Body of pancreas (tissue), 4 donors: ENCODE measurements at places on chromosomes 6 and 20. TPM values are rescaled to one million over a fixed set of nuclear protein-coding genes. Genes with fewer than 3 reads are reported as not detected.
A peak's percentile ranks its signal among the peaks of the same experiment; 100 is the strongest.

- DNase-seq, result no peak
- H3K27ac ChIP-seq, result no peak overlapping the region
- H3K27me3 ChIP-seq, result no peaks in the 10 kb centered on the region
- H3K36me3 ChIP-seq, result no peaks in the 10 kb centered on the region
Measured at GRCh38 chr20:50792708-50793574, 1.9 kb upstream of the BCAS4 start.

- H3K36me3 ChIP-seq, result no peaks in the 10 kb centered on the region
- no peak for DNase-seq
- no peaks in the 10 kb centered on the region for H3K27me3 ChIP-seq
Measured at GRCh38 chr6:16227605-16228004, 10.8 kb upstream of the GMPR start.

Gene HDGFL1
- total RNA-seq, result not detected

GRCh38 chr20:10014431-10014830, 20.4 kb upstream of the ANKEF1 start:
- H3K27me3 ChIP-seq, result no peaks in the 10 kb centered on the region
- peaks cover 6% of the 10 kb centered on the region for H3K4me1 ChIP-seq
- H3K36me3 ChIP-seq, result no peaks in the 10 kb centered on the region
- DNase-seq, result no peak

- H3K27ac ChIP-seq, result no peak overlapping the region
- H3K4me1 ChIP-seq, result peaks cover 8% of the 10 kb centered on the region
- H3K27me3 ChIP-seq, result no peaks in the 10 kb centered on the region
- no peak overlapping the region for H3K4me3 ChIP-seq
- no peaks in the 10 kb centered on the region for H3K36me3 ChIP-seq
Measured at GRCh38 chr20:58839991-58840747, 10.5 kb downstream of the GNAS-AS1 start.

Gene CEP43
- total RNA-seq, result 11.4 TPM

DNA sequence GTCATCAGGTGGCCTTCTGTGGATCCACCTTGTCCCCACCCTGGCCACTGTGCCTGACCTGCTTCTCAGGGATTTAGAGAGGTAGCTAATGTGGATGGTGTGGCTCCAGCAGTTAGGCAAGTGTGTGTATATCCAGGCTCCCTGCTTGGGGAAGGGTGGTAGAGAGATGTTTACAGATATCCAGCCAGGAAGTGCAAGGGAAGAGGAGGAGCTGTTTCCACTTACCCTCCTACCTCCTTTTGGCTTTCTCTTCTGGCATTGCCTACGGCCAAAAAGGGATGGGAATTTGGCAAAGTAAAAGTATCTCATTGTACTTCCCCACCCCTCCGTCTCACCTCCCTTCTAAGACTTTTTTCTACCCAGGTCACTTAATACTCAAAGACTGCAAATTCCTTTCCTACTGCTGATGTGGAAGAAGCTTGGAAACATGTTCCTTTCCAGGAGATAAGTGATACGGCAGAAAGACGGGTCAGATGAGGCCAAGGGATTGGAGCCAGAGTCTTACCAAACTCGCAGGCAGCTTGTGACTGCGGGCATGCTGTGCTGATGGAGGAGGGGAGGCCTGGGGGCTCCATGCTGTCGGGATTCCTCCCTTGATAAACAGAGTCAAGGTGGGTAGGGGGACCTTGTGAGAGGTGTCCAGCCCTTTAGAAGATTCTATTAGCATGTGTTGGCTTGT, 253.4 kb downstream of the PRL start:
- H3K4me1 ChIP-seq, result peaks cover 14% of the 10 kb centered on the region
- peak overlapping the region; percentile 42 for H3K27ac ChIP-seq
- no peak overlapping the region for H3K4me3 ChIP-seq
- no peaks in the 10 kb centered on the region for H3K36me3 ChIP-seq
- no peaks in the 10 kb centered on the region for H3K27me3 ChIP-seq

- no peak overlapping the region for H3K4me3 ChIP-seq
- H3K27ac ChIP-seq, result peak overlapping the region; percentile 80
- no peak for DNase-seq
- no peaks in the 10 kb centered on the region for H3K27me3 ChIP-seq
- peaks cover 32% of the 10 kb centered on the region for H3K4me1 ChIP-seq
- H3K36me3 ChIP-seq, result peaks cover 2% of the 10 kb centered on the region
Measured at GRCh38 chr6:35018746-35019145, 122.4 kb downstream of the TCP11 start.

GRCh38 chr20:37382482-37383120, 36.7 kb downstream of the SRC start:
- no peaks in the 10 kb centered on the region for H3K27me3 ChIP-seq
- H3K4me3 ChIP-seq, result no peak overlapping the region
- DNase-seq, result peak; percentile 4
- H3K36me3 ChIP-seq, result peaks cover 4% of the 10 kb centered on the region
